ENCODE measurements at places on chromosomes 2 and 18. TPM values are rescaled to one million over a fixed set of nuclear protein-coding genes. Genes with fewer than 3 reads are reported as not detected.
A peak's percentile ranks its signal among the peaks of the same experiment; 100 is the strongest.

DNA sequence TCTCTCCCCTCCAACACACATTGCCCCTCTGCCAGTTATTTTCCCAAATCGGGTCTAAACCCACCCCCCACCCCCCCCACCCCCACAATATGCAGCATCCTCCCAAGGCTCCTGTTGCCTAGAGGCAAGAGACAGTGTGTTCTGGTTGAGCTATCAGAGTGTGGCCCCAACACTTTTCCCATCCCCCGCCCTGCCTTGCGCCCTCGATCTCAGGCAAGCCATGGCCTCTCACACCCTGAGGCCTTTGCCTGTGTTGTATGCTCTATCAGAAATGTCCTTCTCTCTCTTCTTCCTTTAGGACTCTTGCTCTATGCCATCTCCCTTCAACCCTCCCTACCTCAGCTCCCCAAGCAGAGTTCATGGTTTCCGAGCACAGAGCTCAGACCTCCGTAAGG is 9.5 kb upstream of the GRHL1 start:
- DNase-seq = no peak
- no peaks in the 10 kb centered on the region for H3K27me3 ChIP-seq
- no peaks in the 10 kb centered on the region for H3K4me1 ChIP-seq
- H3K4me3 ChIP-seq = no peak overlapping the region
- no peaks in the 10 kb centered on the region for H3K36me3 ChIP-seq
- no peak overlapping the region for H3K27ac ChIP-seq

- no peak overlapping the region for H3K4me3 ChIP-seq
- DNase-seq = no peak
- H3K4me1 ChIP-seq = no peaks in the 10 kb centered on the region
- no peak overlapping the region for H3K27ac ChIP-seq
Observed at GRCh38 chr2:226882606-226883005, 46.8 kb downstream of the RHBDD1 start.

PKP4 gene
- total RNA-seq = 30.5 TPM

DNA sequence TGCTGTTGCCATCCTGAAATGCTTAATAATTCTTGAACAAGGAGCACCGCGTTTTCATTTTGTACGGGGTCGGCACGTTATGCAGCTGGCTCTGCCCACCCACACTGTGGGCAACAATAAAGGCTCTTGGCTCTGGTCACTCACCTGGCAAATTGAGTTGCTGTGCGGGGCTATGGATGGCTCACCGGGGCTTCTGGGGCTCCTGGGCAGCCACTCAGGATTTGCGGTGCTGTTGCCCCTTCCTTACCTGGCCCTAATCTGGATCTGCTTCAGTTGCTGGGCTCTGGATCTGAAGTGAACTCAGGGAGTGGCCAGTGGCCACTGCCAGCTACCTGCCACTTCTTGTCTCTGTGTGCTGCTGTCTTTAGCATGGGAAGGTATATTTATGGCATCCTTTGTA is 22.7 kb downstream of the RHOB start:
- H3K4me1 ChIP-seq = peaks cover 15% of the 10 kb centered on the region
- H3K27ac ChIP-seq = no peak overlapping the region
- DNase-seq = no peak

DNA sequence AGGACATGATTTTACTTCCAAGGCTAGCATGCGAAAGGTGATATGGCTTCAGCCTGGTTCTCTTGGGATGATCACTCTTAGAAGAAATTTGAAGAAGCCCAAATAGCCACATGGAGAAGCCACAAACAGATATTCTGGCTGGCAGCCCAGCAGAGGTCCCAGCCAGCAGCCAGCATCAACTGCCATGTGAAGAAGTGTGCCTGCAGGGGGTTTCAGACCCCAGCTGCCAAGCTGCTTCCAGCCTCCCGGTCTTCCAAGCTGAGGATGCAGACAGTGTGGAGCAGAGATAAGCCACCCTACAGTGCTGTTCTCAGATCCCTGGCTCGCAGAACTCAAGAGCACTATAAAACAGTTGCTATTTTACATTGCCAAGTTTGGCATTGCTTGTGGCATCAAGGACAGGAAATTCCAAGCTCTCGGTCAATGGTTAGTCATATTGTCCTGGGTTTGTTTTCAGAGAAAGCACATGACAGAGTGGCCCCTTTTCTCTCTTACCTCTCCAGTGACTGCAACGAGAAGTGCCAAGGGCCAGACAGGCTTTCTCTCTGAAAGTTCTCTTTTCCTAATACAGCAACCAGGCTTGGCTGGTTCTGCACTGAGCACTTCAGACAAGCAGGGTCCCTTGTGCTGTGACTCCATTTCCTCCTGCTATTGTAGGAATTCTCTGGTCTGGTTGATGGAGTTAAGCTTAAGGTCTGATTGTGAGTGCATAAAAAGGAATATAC is 223.7 kb downstream of the ANKRD30B start:
- DNase-seq = no peak
- no peaks in the 10 kb centered on the region for H3K27me3 ChIP-seq
- H3K4me3 ChIP-seq = no peak overlapping the region
- H3K36me3 ChIP-seq = no peaks in the 10 kb centered on the region
- no peak overlapping the region for H3K27ac ChIP-seq

DNA sequence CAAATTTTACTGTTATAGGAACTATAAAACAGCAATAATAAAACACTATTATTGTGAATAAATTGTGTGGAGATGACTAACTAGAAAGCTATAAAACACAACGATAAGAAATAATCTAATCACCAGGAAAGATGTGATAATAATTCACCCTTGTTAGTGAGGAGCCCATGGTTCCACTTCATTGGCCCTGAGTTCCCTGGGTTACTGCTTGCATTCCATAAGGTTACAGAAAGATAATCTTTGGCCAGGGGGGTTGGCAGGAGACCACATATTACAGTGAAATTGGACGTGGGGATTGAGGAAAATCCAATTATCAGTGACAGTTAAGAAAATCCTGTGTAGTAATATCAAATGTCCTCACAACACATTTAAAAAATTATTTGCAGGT is 2.5 kb upstream of the CPO start:
- H3K4me3 ChIP-seq = no peak overlapping the region
- no peaks in the 10 kb centered on the region for H3K36me3 ChIP-seq
- H3K4me1 ChIP-seq = no peaks in the 10 kb centered on the region
- H3K27ac ChIP-seq = no peak overlapping the region
- no peak for DNase-seq

GALNT5 gene
- total RNA-seq = not detected

- no peaks in the 10 kb centered on the region for H3K27me3 ChIP-seq
- no peak overlapping the region for H3K27ac ChIP-seq
- no peaks in the 10 kb centered on the region for H3K4me1 ChIP-seq
- no peak for DNase-seq
- H3K4me3 ChIP-seq = no peak overlapping the region
- no peaks in the 10 kb centered on the region for H3K36me3 ChIP-seq
Observed at GRCh38 chr2:183543731-183544130, 419.5 kb downstream of the NUP35 start.

DNA sequence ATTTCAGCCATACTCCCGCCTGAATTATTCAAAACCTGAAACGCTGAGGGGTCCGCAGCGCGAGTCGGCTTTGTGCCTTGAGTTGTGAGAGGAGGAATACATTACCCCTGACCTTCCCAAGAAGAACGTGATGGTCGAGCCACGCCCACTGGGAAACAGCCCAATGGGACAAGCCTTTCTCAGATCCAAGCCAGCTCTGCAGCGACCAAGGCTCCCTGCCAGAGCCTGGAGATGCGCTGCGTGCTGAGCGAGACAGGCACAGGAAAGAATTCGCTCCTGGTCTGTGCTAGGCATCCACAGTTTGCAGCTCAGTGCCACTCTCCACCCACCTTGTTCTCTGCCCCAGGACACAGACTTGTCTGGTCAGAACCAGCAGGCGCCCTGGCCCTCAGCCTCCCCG is 74.1 kb upstream of the GLI2 start:
- no peak overlapping the region for H3K27ac ChIP-seq
- H3K27me3 ChIP-seq = no peaks in the 10 kb centered on the region
- no peaks in the 10 kb centered on the region for H3K4me1 ChIP-seq
- H3K36me3 ChIP-seq = no peaks in the 10 kb centered on the region
- H3K4me3 ChIP-seq = no peak overlapping the region
- peak; percentile 66 for DNase-seq

MYOM1 gene
- total RNA-seq = 2.8 TPM

DNA sequence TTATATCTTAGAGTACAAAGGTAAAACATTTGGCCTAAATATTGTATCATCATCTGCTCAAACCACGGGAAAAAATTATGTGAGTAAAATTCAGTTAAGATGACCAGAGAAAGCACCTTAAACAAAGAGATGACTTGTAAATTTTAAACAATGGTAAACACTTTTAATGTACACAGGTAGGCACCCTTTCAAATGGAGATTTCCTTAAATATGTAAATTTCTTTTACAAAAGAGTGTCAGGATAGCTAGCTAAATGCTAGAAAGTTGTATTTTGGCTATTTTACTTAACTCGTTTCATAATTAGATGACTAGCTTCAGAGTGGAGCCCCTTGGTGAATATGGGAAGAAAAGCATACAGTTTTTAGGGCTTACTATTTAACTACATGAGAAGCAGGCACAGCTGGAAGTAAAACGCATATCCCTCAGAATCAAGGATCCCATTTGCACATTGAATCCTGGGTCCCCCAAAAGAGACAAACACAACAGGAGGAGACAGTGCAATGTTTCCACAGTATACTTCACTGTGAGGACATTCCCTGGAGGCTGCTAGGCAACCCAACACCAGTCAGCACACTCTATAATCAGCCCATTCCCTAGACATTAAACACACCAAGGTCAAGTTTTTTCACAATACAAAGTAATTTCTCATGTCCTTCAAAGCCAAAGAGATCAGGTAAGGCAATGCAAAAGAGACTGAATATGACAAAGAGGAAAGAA is 1154.4 kb downstream of the DPP10 start:
- H3K36me3 ChIP-seq = no peaks in the 10 kb centered on the region
- H3K27me3 ChIP-seq = no peaks in the 10 kb centered on the region
- no peaks in the 10 kb centered on the region for H3K4me1 ChIP-seq

GRCh38 chr2:18299423-18300212 is 260.8 kb downstream of the RDH14 start:
- H3K27ac ChIP-seq = no peak overlapping the region
- no peak overlapping the region for H3K4me3 ChIP-seq
- no peaks in the 10 kb centered on the region for H3K36me3 ChIP-seq
- no peaks in the 10 kb centered on the region for H3K27me3 ChIP-seq
- no peaks in the 10 kb centered on the region for H3K4me1 ChIP-seq

SERPINB10 gene
- total RNA-seq = not detected

TMEM200C gene
- total RNA-seq = 16.7 TPM

DNA sequence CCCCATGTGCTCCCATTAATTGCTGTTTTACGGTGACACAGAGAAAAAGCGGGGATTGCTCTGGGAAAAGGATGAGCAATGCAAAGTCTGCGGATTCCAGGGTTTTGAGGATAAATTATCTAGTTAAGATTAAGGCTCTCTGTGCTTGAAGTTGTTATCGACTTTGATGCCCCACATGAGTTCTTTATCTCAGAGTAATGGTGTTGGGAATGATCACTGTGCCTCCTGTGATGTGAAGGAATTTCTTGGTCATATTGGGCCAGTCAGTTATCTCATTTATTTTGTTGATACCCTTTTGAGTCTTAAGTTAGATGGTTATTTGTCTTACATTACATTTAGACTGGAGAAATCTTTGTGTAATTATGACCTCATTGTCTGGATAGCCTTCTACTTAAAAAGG is 184.6 kb upstream of the MEX3C start:
- H3K27me3 ChIP-seq = no peaks in the 10 kb centered on the region
- DNase-seq = no peak
- H3K4me1 ChIP-seq = no peaks in the 10 kb centered on the region
- H3K36me3 ChIP-seq = no peaks in the 10 kb centered on the region

ADCY3 gene
- total RNA-seq = 42.3 TPM

- no peaks in the 10 kb centered on the region for H3K4me1 ChIP-seq
- H3K4me3 ChIP-seq = no peak overlapping the region
- H3K27me3 ChIP-seq = no peaks in the 10 kb centered on the region
- DNase-seq = no peak
- H3K27ac ChIP-seq = no peak overlapping the region
- no peaks in the 10 kb centered on the region for H3K36me3 ChIP-seq
Observed at GRCh38 chr18:10225300-10225699, 229.1 kb upstream of the APCDD1 start.

- H3K4me3 ChIP-seq = no peak overlapping the region
- H3K36me3 ChIP-seq = no peaks in the 10 kb centered on the region
- H3K4me1 ChIP-seq = no peaks in the 10 kb centered on the region
- no peak for DNase-seq
Observed at GRCh38 chr2:99977966-99978365, 164.4 kb downstream of the AFF3 start.

GRCh38 chr2:202118168-202118567 is 45.1 kb downstream of the KIAA2012 start:
- no peak overlapping the region for H3K4me3 ChIP-seq
- DNase-seq = no peak
- H3K27ac ChIP-seq = no peak overlapping the region
- no peaks in the 10 kb centered on the region for H3K27me3 ChIP-seq
- H3K4me1 ChIP-seq = no peaks in the 10 kb centered on the region
- no peaks in the 10 kb centered on the region for H3K36me3 ChIP-seq

- no peaks in the 10 kb centered on the region for H3K4me1 ChIP-seq
Observed at GRCh38 chr2:55087501-55087900, 37.2 kb upstream of the RTN4 start.

DNA sequence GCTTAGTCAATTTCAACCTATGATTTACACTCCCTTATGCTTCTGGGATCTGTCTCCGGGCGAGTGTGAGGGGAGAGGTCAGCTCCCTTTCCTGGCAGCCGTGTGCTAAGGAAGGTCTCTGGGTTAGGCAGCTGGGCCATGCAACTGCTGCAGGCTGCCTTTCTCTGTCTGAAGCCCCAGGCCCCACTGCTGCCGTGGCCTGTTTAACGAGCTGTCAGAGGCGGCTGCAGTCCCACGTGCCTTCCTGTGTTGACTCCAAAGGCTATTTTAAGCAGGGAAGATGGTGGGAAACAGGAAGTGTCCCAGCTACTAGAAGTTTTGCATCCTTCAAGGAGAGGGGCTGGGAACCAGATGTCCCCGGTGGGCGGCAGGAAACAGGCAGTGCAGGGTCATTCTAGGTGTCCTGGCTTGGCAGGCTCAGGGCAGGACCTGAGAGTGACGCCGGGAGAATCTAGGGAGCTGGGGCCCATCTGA is 186.4 kb downstream of the TNS1 start:
- no peaks in the 10 kb centered on the region for H3K27me3 ChIP-seq
- DNase-seq = no peak
- peaks cover 10% of the 10 kb centered on the region for H3K4me1 ChIP-seq
- H3K4me3 ChIP-seq = no peak overlapping the region
- no peaks in the 10 kb centered on the region for H3K36me3 ChIP-seq

DNA sequence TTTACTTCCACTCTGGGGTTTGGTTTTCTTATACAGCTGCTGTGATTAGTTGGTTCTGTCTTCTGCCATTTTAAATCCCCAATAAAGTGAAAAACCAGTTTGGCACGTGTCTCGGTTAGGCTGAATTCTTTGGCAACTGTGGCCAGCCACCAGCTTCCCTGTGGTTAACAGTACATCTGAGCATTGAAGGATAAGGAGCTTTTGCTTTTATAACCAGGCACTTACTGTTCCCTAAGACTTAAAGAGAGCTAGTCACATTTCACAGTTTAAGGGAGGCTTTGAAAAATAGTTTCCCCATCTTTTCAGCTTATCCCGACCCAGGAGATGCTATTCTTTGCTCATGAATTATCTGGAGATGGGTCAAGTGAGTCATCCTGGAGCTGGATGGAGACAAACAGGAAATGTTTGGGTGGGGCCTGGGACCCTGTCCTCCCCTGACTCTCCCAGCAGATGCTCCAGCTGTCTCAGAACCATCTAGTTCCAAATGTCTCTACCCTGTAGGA is 57.3 kb upstream of the EML6 start:
- H3K4me1 ChIP-seq = peaks cover 59% of the 10 kb centered on the region
- H3K36me3 ChIP-seq = no peaks in the 10 kb centered on the region
- peak overlapping the region; percentile 70 for H3K27ac ChIP-seq
- DNase-seq = peak; percentile 49

GRCh38 chr2:111207851-111208250 is 87.1 kb downstream of the BCL2L11 start:
- H3K27ac ChIP-seq = no peak overlapping the region
- H3K4me3 ChIP-seq = no peak overlapping the region
- no peak for DNase-seq
- no peaks in the 10 kb centered on the region for H3K27me3 ChIP-seq
- H3K36me3 ChIP-seq = no peaks in the 10 kb centered on the region
- H3K4me1 ChIP-seq = no peaks in the 10 kb centered on the region

SPDYA gene
- total RNA-seq = not detected

All from adrenal gland (tissue), 19 donors.